Activated T-helper 1 cell treated with anti-CD3 and anti-CD28 coated beads, Interleukin-2, amount 50 U/mL, for 16 hours (primary cell): ENCODE measurements at places on chromosomes 2 and 18.

DNA sequence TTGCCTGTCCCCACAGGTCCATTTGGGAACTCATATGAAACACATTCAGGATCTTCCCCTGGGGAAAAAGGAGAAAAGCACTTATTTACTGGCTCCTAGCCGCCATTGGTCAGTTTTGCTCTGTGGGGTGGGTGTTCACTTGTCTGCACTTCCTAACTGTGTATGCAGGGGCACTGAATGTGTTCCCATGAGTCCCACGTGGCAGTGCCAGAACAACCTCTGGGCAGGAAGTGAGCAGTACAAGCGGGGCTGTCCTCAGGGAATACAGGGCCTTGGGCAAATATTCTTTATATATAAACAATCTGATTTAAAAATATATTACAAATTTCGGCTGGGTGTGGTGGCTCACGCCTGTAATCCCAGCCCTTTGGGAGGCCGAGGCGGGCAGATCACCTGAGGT, 21.8 kb upstream of the CTIF start:
- no peak for DNase-seq

DNA sequence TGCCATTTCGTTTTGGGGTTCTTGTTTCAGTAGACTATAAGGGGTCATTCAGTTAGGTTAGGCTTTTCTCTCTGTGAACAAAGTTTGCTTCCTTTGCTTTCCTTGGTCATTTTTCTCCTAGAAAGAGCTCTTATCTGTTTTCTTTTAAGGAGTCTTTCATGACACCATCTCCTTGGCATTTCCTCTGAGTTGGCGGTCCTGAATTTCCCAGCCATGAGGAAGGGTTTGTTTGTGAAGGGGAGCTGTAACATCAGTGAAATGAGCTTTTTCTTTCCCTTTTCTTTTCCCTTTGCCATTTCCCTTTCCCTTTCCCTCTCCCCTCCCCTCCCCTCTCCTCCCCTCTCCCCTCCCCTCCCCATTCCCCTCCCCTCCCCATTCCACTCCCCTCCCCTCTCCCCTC, 61.7 kb downstream of the MAP4K4 start:
- DNase-seq, result no peak

DNA sequence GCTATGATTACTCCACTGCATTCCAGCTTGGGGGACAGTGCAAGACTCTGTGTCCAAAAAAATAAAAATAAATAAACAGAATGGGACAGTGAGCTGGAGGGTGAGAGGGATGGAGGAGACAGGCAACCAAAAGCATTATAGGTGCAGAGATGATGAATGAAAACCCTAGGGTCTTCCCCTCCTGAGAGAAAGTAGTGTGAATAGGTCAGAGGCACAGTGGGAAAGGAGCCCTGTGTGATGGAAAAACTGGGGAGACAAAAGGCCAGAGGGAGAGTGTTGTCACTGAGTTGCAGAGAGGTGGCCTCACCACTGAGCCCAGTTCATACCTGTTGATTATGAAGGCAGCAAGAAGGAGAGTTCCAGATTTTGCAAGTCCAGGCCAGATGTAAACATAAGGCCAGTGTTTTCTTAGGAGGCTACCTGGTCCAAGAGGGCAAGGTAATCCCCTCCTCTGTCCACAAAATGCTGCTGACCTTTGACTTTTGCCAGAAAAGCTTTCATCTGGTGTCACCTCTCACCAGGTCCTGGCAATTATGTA, 17.6 kb upstream of the AGFG1 start:
- DNase-seq, result no peak

DNA sequence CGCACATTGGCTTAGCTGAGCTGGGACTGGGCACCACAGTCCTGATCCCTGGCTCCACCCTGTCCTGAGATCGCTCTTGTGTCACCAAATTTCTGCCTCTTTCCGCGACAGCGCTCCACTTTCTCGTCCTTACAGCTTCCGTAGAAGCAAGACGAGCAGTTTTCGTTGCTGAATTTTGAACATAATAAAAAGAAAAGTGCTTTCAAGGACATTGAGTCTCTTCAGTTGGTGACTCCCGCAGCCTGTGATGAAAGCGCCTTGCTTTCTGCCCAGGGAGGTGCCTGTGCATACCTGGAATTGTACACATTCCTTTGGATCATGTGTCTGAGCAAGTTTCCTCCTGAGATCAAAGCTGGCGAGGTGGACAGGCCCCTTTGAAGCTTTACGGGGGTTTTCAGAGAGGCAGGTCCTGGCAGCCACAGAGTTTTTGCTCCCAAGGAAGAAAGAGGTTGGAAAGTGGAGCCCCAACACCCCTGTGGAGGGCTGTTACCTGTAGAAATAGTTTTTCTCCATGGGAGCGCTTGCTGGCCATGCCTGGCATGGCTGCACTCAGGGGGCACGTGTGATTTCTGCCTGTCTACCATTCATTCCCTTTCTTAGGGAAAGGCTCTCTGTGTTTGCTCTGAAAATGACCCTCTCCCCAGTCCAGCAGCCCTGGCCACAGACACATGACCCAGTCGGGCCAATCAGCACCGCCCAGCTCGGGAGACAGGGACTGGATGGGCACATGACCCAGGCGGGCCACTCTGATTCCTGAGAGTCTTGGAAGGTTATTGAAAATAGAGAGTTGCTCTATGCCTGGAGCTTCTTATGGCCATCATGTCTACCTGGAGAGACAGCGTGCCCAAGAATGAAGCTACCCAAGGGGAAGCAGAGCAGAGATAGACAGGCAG, 115.6 kb upstream of the OTOS start:
- DNase-seq, result no peak

DNA sequence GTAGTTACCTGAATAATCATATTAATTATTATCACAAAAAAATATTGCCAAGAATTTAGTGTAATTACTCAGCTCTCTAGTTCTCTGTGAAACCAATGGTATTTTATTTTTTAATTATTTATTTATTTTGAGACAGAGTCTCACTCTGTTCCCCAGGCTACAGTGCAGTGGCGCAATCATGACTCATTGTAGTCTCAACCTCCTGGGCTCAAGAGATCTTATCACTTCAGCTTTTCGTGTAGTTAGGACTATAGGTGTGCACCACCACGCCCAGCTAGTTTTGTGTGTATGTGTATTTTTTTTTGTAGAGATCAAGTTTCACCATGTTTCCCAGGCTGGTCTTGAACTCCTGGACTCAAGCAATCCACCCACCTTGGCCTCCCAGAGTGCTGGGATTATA, 440.4 kb upstream of the CDH20 start:
- DNase-seq, result no peak

DNA sequence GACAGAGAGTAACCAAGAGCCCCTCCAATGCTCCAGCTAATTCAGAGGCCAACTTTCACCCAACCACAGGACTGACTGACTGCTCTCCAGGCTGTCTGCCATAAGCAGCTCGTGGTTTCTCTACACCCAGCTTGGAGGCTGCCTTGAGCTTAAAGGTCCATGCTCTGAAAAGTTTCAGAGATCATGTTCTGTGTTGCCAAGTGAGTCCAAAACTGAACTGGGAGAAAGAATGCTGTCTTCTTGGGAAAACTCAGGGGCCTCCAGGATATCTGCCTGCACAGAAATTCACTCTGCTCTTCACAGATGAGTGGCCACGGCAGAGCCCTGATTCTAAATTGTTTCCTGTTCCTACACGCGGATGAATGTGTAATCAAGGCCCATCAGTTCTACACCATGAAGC, 51.1 kb downstream of the LPIN2 start:
- no peak for DNase-seq

- DNase-seq, result no peak
Measured at GRCh38 chr2:205714058-205714776, 31.9 kb downstream of the NRP2 start.

DNA sequence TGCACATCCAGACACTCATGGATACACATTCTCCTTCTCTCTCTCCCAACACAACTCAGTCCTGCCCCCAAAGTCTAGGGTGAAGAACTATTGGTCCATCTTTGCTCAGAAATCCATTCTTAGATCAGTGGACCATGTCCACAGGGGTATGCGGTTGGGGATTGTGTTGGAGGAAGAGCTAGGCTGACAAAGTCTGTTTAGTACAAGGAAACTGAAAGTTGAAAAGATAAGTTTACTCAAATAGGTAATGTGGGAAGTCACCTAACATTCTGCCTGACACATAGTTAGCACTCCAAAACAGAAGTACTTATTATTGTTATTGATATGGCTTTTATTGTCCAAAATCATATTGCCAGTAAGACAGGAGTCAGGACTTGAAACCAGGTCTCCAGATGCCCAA, 55.9 kb downstream of the ALK start:
- no peak for DNase-seq
